ENCODE measurements at places on chromosomes 13 and 19. TPM values are rescaled to one million over a fixed set of nuclear protein-coding genes. Genes with fewer than 3 reads are reported as not detected.

The TUBB4A gene
- total RNA-seq, result 0.18 TPM

The GAPDHS gene
- not detected for total RNA-seq

The TPM4 gene
- total RNA-seq, result 211 TPM

The CCDC122 gene
- total RNA-seq, result 2.8 TPM

The TBXA2R gene
- 0.53 TPM for total RNA-seq

The TNFSF13B gene
- total RNA-seq, result 1.7 TPM

DNA sequence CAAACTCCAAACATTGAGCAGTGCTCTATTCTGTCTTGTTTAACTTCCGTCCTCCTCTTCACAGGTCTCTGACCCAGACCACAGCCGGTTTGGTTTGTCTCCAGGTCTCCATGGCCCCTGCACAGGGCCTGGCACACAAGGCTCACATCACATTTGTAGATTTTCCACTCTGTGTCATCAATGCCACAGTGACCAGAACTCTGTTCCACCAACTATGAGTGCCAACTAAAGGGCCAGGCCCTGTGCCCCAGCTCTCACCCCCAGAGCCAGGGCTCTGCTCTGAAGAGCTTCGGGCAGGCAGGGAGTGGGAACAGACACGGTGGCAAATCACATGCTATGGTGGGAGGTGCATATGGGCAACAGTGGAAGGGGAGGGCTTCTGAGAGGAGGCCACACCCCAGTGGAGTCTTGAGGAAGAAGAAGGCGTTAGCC is 16.0 kb downstream of the SMG9 start:
- no peak overlapping the region for H3K27ac ChIP-seq
- H3K27me3 ChIP-seq, result no peaks in the 10 kb centered on the region
- DNase-seq, result no peak
- H3K4me3 ChIP-seq, result no peak overlapping the region
- peaks cover 91% of the 10 kb centered on the region for H3K36me3 ChIP-seq

- no peak overlapping the region for H3K27ac ChIP-seq
- H3K4me1 ChIP-seq, result no peaks in the 10 kb centered on the region
- no peak overlapping the region for H3K4me3 ChIP-seq
- H3K36me3 ChIP-seq, result no peaks in the 10 kb centered on the region
- no peaks in the 10 kb centered on the region for H3K27me3 ChIP-seq
Observed at GRCh38 chr13:102960959-102961358, 105.3 kb downstream of the SLC10A2 start.

DNA sequence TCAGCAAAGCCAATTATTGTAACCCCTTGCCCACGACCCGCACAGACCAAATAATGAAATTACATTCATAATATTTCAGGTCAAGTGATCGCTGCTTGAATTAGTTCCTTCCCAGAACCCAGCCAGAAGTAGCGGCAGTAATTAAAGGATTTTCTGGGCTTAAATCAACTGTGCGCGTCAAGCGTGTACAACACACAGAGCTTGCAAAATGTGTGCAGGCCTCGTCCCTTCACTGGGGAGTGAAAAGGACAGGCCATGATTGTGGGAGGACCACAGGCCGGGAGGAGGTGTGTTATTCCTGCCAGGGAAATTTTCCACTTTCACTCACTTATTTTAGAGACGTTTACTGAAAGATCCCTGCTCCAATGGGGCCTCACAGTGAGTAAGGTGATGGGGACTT is 84.9 kb downstream of the CHST8 start:
- H3K36me3 ChIP-seq, result no peaks in the 10 kb centered on the region
- no peaks in the 10 kb centered on the region for H3K4me1 ChIP-seq
- no peaks in the 10 kb centered on the region for H3K27me3 ChIP-seq
- no peak for DNase-seq

- no peak overlapping the region for H3K4me3 ChIP-seq
- H3K4me1 ChIP-seq, result peaks cover 50% of the 10 kb centered on the region
- H3K36me3 ChIP-seq, result no peaks in the 10 kb centered on the region
- no peaks in the 10 kb centered on the region for H3K27me3 ChIP-seq
- H3K27ac ChIP-seq, result peak overlapping the region; percentile 88
- peak; percentile 97 for DNase-seq
Observed at GRCh38 chr13:40193286-40194223, 472.9 kb downstream of the FOXO1 start.

DNA sequence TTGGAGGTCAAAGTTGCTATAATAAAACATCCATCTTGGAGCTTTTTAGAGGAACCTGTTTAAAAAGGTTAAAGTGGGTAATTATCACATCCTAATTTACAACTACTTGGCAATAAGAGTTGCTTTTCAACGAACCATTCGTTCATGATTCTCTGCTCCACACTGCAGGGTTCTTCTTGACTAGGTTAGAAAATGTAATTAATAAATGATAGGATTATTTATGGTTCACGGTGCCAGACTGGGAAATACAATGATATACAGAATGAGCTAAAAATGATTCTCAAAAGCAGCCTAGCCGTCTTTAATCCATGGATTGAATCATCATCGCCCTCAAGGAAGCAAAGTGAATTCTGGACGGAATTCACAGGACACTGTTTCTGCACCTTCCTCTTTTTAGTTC is 291.2 kb downstream of the TEX29 start:
- no peaks in the 10 kb centered on the region for H3K36me3 ChIP-seq
- peaks cover 7% of the 10 kb centered on the region for H3K4me1 ChIP-seq
- H3K4me3 ChIP-seq, result no peak overlapping the region
- peaks cover 2% of the 10 kb centered on the region for H3K27me3 ChIP-seq
- no peak for DNase-seq

DNA sequence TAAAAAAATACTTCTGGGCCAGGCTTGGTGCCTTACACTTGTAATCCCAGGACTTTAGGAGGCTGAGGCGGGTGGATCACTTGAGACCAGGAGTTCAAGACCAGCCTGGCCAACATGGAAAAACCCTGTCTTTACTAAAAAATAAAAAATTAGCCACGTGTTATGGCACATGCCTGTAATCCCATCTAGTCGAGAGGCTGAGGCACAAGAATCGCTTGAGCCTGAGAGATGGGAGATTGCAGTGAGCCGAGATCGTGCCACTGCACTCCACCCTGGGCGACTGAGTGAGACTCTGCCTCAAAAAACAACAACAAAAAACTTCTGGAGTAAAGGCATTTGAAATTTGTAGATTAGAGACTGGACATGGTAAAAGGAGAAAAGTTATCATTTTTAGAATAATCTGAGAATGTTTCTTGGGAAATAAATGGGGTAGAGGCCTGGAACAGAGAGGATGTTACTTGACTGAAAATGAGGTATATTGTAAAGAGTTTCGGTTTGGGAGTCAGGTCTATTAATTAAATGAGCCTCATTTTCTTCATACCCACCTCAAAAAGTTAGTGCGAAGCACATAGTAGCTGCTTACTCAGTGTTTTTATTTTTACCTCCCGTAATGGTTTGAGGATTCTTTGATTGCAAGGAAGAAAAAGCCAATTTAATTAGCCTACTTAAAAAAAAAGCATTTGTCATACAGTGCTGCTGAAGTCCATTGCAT is 2.6 kb downstream of the AKAP11 start:
- no peaks in the 10 kb centered on the region for H3K36me3 ChIP-seq
- H3K4me3 ChIP-seq, result no peak overlapping the region
- no peak overlapping the region for H3K27ac ChIP-seq
- no peak for DNase-seq

DNA sequence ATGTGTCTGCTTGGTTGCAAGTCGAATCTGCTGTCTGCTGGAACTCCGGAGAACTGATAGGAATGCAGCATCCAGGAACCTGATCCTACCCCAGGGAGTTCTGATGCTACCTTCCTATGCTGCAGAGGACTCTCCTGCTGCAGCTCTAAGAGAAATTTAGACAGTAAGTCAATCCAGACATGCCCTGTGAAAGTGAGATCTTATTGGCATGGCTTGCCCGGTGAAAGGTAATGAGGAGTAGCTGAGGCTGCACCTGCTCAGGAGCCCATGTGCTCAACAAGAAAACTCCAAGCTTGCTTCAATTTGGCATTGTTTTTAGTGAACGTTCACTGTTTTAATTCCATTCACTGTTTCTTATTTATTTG is 217.3 kb upstream of the SERP2 start:
- peaks cover 48% of the 10 kb centered on the region for H3K4me1 ChIP-seq
- no peak for DNase-seq
- H3K36me3 ChIP-seq, result no peaks in the 10 kb centered on the region
- no peak overlapping the region for H3K4me3 ChIP-seq
- no peaks in the 10 kb centered on the region for H3K27me3 ChIP-seq

DNA sequence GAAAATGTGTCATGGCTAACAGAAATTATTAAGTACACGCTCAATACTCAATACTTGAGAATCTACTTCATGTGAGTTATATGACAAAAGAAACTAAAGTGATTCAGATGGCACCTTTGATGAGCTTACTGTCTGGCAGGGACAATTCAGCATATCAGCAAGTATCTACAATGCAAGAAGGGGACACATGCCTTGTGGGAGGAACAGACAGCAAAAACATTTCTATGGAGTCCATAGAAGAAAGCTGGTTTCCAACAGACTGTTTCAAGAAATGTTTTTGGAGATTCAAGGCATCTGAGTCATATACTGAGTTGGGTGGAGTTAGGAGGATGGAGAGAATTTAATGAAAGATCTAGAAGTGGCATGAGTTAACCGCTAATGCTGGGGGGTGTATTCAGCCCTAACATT is 54.7 kb downstream of the MBNL2 start:
- peaks cover 13% of the 10 kb centered on the region for H3K4me1 ChIP-seq
- H3K4me3 ChIP-seq, result no peak overlapping the region
- DNase-seq, result no peak
- no peak overlapping the region for H3K27ac ChIP-seq
- H3K36me3 ChIP-seq, result peaks cover 8% of the 10 kb centered on the region

DNA sequence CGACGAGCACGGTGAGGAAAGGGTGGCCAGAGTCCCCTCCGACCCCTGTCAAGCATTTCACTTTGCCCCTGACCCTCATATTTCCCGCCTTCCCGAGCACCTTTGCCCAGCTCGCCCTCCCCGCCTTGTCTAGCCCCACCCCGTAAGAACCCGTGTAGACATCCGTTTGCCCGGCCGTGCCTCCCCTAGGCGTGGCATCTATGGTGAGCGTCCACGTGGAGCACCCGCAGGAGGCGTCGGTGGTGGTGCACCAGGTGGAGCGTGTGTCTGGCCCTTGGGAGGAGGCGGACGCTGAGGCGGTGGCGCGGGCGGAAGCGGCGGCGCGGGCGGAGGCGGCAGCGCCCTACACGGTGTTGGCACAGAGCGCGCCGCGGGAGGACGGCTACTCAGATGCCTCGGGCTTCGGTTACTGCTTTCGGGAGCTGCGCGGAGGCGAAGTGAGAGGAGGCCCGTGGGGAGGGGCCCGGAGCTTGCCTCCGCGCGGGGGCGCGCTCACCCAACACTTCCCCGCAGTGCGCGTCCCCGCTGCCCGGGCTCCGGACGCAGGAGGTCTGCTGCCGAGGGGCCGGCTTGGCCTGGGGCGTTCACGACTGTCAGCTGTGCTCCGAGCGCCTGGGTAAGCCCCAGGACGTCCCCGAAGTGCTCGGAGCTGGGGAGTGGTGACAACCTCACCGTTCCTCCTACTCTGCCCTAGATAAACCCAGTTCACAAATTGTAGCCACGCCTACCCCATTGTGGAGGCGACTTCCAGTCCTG is 4.2 kb downstream of the LTBP4 start:
- H3K36me3 ChIP-seq, result no peaks in the 10 kb centered on the region
- H3K4me3 ChIP-seq, result peak overlapping the region; percentile 31
- peaks cover 63% of the 10 kb centered on the region for H3K27me3 ChIP-seq
- H3K4me1 ChIP-seq, result peaks cover 78% of the 10 kb centered on the region
- DNase-seq, result peak; percentile 70

- H3K36me3 ChIP-seq, result peaks cover 27% of the 10 kb centered on the region
- no peak for DNase-seq
- H3K27ac ChIP-seq, result no peak overlapping the region
- H3K4me1 ChIP-seq, result no peaks in the 10 kb centered on the region
Observed at GRCh38 chr19:3007975-3008374, 21.1 kb downstream of the TLE2 start.

DNA sequence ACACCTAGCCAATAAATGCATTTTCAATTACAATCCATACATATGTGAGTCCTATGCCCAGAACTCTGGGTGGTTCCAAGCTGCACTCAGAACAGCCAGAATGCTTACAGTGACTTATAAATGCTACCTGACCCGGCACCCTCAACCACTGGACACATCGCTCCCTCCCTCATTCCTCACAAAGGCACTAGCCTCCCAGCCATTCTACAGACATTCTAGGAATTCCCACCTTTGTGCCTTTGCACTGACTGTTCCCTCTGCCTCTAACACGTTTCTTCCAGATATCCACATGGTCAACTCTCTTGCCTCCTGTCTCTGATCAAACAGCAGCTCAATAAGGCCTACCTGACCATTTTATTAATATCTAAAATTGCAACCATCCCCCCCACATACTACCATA is 99.9 kb downstream of the LHFPL6 start:
- H3K36me3 ChIP-seq, result no peaks in the 10 kb centered on the region
- no peaks in the 10 kb centered on the region for H3K27me3 ChIP-seq
- H3K4me1 ChIP-seq, result peaks cover 15% of the 10 kb centered on the region
- no peak for DNase-seq
- H3K27ac ChIP-seq, result no peak overlapping the region

DNA sequence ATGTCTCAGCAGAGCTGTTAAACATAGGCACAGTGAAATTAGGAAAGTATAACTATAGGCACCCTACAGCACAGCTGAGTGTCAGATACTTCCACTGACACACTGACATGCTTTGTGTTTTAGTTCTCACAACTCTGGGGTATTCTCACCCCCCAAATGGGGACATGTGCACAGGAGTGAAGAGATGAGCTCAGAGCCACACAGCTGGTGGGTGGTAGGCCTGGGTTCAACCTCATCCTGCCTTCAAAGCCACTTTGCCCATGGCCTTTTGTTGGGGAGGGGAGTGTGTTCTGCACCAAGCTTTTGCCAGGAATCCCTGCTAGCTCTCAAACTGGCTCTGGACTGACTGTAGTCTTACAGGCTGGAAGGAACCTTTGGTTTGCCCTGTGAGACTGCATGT is 1.7 kb upstream of the SLC35E1 start:
- peaks cover 55% of the 10 kb centered on the region for H3K36me3 ChIP-seq
- no peak overlapping the region for H3K4me3 ChIP-seq
- no peak for DNase-seq

DNA sequence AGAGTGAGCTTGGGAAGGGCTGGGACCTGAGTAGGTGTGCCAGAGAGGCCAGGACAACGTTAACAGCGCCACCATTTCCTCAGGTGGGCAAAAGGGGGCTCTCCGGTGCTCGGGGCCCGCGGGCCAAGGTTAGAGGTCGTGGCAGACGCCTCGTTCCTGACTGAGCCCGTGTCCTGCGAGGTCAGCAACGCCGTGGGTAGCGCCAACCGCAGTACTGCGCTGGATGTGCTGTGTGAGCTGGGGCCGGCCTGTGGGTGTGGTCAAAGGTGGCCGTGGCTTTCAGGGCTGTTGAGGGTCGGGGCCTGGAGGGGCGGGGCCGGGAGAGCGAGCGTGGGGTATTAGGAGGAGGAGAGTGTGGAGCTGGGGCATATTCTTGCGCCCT is 3.7 kb downstream of the KIRREL2 start:
- H3K27me3 ChIP-seq, result peaks cover 70% of the 10 kb centered on the region
- H3K27ac ChIP-seq, result no peak overlapping the region
- H3K4me1 ChIP-seq, result peaks cover 18% of the 10 kb centered on the region
- DNase-seq, result no peak
- H3K4me3 ChIP-seq, result no peak overlapping the region
- no peaks in the 10 kb centered on the region for H3K36me3 ChIP-seq

Measured in muscle of leg (tissue), 16 donors.